ENCODE measurements at places on chromosomes 7 and 10.

DNA sequence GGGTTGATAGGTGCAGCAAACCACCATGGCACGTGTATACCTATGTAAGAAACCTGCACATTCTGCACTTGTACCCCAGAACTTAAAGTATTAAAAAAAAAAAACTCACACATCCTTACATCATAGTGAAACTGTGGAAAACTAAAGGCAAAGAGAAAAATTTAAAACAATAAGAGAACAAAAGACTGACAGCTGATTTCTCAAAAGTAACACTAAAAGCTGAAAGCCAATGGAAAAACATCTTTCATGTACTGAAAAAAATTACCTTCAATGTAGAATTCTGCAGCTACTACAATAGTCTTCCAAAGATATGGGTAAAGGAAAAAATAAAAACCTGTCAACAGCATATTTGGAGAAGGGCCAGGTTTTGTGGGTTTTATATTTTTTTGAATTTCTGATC lies 729.1 kb upstream of the NRP1 start:
- no peak for DNase-seq

- DNase-seq, result no peak
Measured at GRCh38 chr7:51186531-51186930, 130.1 kb downstream of the COBL start.

DNA sequence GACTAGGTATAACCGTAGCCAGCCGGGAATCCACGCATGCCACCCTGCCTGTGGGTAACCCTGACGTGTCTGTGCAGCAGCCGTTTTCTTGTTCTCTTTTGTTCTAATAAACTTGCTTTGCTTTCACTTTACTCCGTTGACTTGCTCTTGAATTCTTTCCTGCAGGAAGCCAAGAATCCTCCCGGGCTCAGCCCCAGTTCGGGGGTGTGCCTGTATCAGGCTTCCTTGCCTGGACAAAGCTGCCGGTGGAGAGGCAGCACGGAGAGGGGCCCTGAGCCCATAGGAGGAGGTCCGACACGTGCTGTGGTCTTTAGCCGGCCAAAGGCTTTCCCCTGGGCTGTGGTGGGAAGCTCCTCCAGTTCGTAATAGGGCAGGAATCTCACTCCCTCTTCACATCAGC lies 256.5 kb upstream of the PPP2R2D start:
- no peak for DNase-seq

GRCh38 chr10:93344691-93345090 lies 137.4 kb downstream of the MYOF start:
- no peak for DNase-seq
